Right cardiac atrium (tissue), 5 donors: ENCODE measurements at places on chromosomes 1 and 21. TPM values are rescaled to one million over a fixed set of nuclear protein-coding genes. Genes with fewer than 3 reads are reported as not detected.
A peak's percentile ranks its signal among the peaks of the same experiment; 100 is the strongest.

DNA sequence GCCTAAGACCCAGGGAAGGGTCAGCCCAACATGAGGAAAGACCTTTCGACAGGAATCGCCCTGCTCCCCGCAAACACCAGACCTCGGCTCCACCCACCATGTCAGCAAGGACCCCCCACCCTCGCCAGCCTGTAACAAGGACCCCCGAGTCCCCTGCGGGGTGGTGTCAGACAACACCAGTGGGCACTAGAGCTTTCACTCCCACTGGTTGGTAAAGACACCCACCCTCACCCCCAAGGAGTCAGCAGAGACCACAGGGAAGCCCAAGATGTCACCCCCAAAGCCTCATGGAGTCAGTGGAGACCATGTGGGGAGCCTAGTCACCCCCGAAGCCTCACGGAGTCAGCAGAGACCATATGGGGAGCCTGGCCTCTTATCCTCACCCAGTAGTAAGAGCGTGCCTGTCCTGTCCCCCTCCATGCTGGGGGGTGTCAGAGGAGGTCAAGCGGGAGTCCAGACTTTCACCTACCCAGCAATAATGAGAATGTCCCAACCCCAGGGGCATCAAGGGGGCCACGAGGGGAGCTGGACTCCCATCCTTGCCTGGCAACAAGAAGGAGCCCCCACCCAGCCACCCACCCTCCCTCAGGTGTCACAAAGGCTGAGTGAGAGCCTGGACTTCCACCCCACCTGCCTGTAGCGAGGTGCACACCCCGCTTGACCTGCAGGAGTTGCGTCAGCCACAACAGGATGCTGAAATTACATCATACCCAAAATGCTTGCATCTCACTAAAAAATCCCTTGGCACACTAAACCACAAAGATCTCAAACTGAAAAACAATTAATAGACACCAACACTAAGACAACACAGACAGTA is 24.8 kb downstream of the SLC19A1 start:
- DNase-seq: peak; percentile 39

- no peak for DNase-seq
Measured at GRCh38 chr1:44642255-44642654, 32.0 kb downstream of the TMEM53 start.

- no peak for DNase-seq
Measured at GRCh38 chr21:36306872-36307534, 13.0 kb upstream of the MORC3 start.

The SERTAD4 gene
- 16.4 TPM for total RNA-seq

The TNFRSF25 gene
- total RNA-seq: 5.7 TPM

The DENND2D gene
- total RNA-seq: 2.1 TPM

The RCSD1 gene
- 58.8 TPM for total RNA-seq
